Activated T-cell treated with anti-CD3 and anti-CD28 coated beads, Interleukin-2, amount 50 U/mL, for 72 hours (primary cell): ENCODE measurements at places on chromosomes 7 and 10.

DNA sequence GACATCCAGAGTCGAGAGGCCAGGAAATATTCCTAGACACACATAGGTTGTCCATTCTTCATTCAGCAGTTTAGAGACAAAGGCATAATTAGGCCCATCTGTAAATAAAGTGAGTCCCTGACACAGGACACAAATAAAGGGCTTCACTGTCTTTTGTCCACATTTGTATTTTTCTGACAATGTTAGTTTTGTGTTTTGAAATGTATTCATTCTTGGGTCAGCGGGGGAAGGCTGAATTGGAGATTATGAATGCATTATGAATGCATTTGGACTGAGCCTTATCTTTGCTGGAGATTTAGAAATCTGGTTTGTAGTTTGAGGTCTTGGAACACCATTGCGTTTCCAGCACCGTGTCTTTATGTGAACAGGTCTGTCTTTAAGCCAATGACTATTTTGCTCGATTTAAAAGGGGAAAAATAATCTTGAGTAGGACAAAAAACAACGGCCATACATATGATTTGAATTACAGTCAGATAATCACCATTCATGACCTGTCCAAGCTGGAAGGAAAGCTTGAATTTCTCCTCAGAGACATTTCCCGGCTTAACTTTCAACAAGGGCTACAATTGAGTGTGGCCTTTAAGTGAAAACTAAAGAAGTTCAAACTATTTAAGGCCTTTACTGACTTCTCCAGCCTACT lies 334.8 kb downstream of the WDR11 start:
- DNase-seq: no peak

DNA sequence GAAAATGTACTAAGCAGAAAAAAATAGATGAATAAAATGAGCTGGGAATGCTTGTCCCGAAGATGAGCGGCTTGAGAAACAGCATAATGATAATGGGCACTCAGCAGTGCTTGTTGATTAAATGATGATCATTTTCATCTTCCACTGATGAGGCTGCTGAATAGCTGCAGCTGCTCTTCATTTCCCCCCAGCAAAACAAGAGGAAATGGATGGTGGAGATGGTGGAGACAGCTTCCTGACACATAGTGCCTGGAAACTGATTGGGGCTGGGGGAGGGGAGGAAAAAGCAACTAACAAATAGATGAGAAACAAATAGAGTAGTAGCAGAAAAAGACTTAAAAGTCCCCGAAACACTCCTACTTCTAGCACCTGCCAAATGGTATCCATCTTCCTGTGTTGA lies 41.4 kb downstream of the MRC1 start:
- DNase-seq: no peak

- DNase-seq: peak; percentile 93
Observed at GRCh38 chr7:100483090-100483721, 521 bp upstream of the NYAP1 start.

DNA sequence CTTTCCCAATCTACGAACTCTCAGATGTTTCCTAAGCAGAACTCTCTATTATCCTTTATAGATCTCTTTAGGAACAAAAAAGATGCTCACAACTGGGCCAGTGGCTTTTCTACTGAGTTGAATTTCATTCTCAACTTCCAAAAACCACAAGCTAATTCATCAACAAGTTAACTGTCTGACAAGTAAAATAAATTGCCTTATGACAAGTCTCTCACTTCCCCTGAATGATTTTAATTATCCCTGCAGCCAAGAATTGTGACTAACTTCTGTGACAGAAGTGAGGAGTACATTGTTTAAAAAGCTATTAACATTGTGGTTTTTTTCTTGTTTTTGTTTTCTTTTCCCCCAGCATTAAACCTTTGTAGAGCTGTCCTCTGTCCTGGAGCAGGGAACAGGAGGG lies 343.1 kb downstream of the HPSE2 start:
- no peak for DNase-seq

DNA sequence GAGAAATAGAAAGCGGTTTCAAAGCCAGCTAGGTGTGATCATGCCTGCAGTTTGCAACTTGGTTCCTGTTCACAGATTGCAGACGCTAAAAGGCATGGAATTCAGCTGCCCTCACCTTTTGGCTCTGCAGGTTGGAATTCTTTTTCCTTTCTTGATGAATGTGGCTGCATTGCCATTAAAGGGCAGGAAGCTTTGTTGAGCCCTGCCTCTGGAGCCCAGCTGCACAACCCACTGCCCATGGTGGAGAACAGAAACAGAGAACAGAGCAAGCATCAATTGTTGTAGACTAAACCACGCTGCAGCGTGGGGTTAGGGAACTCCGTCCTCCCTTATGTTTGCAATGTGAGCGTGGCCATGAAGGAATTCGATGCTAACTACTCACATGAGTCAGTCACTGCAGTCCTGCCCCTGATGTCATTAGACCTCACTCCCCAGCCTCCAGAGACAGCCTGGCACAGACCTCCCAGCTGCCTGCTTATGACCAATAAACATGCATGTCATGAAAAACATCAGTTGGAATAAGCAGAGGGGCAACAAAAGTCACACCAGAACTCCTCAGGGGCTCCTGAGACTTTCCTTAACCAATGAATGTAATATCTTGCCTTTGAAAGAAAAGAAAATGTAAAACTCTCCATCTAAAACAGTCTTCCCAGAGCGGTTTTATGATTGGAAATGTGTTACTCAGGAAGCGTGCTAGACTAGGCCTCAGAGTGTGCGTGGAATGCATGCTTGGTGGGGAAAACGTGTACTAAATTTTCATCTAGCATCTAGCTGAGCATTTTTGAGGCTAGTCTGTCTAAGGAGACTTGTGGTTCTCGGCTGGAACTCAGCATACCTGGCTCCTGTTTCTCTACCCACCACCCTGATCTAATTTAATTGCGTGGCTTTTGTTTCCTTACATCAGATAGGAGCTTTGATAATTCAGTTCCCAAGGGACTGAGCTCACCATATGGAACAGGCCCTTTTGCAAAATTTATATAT lies 232.2 kb downstream of the KIAA1217 start:
- no peak for DNase-seq

DNA sequence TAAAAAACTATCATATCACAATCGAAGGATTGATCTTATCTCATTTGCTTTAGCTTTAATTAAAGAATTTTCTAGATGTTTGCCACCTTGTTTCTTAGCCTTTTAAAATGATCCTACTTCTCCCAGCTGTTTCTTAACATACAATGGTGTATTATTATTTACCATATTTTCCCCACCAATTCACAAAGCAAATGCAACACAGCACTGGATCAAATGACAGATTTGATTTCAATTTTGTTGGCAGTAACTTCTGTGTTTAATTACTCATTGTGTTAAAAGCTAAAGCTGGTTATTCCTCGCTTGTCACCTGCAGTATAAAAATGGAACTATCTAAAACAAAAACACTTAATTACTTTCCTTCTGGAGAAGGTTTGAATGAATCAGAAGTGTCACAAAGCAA lies 19.6 kb downstream of the SVIL start:
- DNase-seq: no peak

DNA sequence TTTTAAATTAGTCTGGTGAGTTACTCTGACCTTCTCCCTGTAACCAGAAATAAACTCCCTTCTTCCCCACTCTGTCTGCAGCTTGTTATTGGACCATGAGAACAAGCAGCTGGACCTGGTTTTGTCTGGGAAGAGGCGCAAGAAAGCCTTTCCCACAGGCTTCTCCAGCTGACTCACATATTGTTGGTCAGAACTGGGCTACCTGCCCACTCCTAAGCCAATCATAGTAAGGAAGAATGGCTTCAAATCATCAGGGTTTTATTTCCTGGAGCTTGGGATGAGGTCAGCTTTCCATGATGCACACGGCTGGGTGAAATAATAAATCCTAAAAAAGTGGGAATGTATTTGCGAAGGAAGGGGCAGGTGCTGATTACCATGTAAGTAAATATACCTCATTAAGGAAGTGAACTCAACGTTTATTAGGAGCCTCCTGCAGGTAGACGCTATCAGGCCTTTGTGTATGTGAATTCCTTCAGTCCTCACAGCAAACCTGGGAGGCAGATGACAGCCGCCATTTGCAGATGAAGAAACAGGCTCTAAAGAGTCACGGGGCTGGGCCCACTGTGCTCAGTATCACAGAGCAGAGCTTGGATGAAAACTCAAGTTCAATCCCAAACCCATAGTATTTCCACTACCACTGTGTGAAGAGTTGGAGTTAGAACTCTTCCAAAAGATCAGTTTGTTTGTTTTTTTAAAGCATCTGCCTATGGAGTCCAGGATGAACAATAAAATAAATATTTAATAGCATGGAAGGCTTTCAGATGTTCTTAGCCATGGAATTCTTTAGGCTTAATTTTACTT lies 32.8 kb downstream of the IL15RA start:
- DNase-seq: no peak

DNA sequence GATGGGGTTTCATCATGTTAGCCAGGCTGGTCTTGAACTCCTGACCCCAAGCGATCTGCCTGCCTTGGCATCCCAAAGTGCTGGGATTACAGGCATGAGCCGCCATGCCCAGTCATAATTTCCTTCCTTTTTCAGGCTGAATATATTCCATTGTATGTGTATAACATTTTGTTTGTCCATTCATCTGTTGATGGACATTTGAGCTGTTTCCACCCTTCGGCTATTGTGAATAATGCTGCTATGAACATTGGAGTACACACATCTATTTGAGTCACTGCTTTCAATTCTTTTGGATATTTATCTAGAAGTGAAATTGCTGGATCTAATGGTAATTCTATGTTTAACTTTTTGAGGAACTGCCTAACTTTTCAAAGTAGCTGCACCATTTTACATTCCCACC lies 34.6 kb downstream of the TLX1 start:
- no peak for DNase-seq

GRCh38 chr7:32033006-32033405 lies 37.2 kb downstream of the PDE1C start:
- DNase-seq: no peak

GRCh38 chr7:107100824-107101223 lies 56.3 kb downstream of the PRKAR2B start:
- no peak for DNase-seq

DNA sequence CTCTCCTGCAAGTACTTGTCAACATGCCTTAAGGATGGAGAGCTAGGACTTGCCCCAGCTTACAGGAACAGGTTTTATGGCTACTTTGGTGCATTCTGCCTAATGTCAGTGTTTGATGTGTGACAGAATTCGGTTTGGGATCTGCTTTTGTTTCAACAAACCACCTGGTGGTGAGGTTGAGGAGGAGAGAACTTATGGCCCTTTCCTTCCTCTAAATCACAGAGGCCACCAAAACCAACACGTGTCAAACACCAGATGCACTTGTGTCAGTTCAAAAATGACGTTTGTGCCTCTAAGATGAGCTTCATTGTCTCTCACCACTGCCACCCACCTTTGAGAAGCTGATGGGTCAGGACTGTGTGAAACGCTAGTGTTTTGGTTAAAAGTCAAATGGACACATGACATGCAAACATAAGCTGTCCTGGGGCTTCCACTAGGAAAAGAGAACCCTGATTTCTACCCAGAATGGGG lies 83.9 kb downstream of the OSBPL3 start:
- DNase-seq: no peak

- DNase-seq: no peak
Observed at GRCh38 chr10:31864834-31865518, 63.7 kb downstream of the ARHGAP12 start.

GRCh38 chr7:7861211-7861633 lies 107.4 kb upstream of the GLCCI1 start:
- no peak for DNase-seq

GRCh38 chr7:102988631-102989560 lies 76.1 kb downstream of the LRRC17 start:
- DNase-seq: no peak

GRCh38 chr7:121016966-121017365 lies 28.5 kb downstream of the CPED1 start:
- DNase-seq: no peak

DNA sequence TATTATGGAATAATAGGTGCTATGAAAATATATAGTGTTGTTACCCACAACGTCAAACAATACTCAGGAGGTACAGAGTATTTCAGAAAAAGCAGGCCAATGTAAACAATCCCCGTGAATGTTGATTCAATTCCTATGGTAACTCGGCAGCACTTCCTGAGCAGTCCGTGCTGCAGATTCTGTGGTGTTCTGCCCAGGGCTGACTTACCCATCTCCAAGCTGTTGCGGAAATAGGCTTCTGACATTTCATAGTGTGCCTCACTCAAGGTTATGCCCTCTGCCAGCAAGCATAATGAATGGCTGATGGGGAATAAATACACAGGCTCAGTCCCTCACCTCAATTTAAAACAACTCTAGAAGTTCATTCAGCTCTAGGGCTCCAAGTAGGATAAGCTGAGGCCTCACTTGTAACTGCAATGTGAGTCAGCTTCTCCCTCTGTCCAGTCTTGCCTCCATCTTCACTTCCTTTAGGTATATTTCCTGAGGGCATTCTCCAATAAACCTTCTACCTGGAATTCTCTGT lies 177.6 kb downstream of the GNAI1 start:
- DNase-seq: no peak
